Stimulated activated CD4-positive, alpha-beta T cell treated with anti-CD3 and anti-CD28 coated beads, Interleukin-15, amount 100 ng/mL, for 1 hour (primary cell): ENCODE measurements at places on chromosomes 13 and 19.

DNA sequence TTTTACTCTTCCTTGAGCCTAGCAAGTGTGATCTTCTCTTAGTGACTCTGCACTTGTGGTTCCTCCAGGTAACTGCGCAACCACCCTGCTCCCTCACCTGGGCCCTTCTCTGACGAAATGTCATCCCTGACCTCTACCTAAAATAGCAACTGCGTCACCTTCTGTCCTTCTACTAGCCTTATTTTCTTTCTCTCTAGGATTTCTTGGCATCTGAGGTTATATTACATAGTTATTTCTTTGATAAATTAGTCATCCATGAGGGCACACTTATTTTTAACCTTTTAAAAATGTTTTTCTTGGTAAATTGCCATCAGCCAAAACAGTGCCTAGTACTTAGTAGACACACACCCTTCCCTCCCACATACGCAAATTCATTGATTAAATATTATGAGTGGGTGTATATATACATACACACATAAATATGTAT is 355.5 kb downstream of the ENOX1 start:
- DNase-seq, result no peak

DNA sequence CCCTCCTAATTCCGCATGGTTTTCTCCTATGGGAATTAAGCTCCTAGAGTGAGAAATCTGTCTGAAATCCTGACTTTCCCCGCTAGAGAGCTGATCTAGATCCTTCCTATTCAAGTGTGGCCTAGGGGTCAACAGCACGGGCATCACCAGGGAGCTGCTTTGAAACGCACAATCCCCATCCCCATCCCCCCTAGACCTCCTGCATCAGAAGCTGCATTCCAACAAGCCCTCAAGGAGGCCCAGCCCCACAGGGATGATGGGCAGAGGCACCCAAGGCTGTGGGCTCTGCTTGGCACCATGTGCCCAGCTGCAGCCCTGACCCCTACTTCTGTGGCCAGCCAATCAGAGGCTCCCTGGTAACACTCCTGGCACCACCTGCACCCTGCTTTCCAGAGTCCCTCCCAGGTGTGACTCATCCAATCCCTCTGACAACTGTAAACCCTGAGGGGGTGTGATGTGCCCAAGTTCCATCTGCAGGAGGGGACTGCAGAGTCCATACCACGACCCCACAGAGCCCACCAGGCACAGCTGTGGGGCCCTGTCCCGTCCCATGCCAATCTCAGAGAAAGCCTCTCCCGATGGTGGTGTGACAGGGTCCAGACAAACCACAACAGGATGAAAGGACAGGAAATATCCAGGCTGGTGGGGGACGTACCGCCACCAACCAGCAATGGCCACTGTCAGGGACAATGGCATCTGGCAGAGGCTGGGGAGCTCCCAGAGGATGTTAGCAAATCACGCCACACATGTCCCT is 19.8 kb upstream of the SLC35E1 start:
- DNase-seq, result no peak

DNA sequence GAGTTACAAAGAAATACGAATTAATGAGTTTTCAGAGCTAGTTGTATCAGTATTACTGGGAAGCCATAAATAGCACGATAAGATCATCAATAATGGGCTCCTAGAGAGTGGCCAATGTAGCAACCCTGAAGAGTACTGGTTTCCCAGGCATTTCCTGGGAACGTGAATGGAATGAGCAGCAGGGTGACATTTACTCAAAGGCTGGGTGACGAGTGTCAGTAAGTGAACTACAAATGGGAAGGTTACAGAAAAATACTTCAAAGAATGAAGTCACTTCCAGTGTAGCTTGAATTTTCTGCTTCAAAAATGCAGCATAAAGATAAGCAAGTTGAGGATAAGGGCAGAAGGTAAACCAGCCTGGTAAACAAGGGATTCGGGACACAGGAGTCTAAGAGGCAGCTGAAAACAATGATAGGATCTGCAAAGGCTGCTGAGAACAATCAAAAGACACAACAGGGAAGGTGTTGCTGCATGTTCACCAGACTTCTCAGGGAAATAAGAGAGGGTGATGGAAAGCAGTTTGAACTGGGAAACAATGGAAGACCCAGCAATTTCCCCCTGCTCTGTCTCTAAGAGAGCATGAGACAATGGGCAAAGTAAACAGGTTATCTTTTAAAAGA is 48.6 kb upstream of the POSTN start:
- no peak for DNase-seq

DNA sequence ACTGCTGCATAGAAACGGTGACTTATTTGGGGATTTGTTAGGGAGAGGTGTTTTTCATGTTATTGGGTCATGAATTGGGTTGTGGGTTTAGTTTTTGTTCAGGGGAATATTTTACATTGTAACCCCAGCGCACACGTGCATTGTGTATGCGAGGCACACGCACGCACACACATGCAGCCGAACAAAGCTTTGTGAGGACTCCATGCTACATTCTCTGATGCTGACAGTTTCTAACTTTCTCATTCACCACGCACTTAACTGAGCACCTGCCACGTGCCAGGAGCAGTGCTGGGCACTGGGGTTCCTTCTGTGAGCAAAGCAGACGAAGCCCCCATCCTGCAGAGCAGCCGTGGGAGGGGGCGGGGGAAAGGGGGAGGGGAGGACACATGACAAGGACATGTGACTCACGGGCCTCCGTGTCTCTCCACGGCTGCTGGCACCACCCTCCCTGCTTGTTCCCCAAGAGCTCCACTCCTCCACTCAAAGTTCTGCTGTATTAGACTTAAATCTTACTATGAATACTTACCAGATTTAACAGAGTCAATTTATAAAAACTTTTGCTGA is 55.6 kb downstream of the SLC7A9 start:
- no peak for DNase-seq

DNA sequence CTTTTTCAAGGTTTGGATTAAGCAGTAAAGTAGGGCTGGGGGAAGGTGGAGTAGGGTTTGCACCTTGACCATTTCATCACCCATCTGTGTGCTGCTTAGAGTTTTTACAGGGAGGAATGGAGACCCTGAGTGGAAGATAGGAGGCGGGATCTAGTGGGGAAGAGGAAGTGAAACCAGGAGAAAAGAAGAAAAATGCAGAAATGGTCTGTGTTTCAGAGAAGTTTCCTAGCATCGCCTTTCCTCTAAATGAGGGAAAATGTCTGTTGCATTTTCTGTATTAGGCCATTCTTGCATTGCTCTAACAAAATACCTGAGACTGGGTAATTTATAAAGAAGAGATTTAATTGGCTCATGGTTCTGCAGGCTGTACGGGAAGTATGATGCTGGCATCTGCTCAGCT is 64.1 kb downstream of the TPT1 start:
- no peak for DNase-seq

- DNase-seq, result no peak
Observed at GRCh38 chr13:59043016-59043415, 1120.7 kb downstream of the DIAPH3 start.

DNA sequence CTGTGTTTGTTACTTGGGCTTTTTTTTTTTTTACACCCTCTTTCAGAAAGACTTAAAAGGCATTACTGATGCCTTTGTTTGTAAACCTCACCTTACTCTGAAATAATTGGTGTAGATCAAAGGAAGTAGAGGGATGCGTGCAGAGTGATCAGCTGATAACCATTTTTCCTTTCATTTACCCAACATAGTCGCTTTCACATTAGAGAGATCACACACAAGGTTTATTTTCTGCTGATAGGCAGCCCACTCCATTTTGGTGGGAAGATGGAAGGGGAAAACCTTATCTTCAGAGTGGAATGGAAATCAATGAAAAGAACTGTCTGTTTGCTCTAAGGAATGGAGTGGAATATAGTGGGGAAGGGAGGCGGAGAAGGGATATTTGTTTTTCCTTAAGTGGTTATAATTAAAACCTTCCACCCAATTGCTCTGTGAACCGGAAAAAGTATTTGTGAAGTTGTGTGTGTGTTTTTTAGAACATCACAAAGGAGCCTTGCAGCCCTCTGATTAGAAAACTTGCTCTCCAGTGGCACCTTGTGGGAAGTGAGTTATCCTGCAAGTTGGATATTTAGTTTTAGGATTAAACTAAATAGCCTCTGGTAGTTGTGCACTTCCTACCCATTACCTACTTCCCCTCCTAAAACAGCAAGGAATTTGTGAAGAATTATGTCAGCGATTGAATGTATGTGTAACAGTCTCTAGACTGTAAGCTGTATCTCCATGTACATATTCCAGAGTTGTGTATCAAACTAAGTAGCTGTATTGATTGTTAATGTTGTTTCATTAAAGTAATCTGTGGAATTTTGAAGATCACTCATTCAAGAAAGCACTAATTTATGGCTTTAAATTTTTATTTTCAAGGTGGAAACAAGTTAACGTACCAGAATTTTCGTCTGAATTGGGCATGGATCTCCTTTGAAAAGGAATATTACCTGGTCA is 76.8 kb downstream of the FREM2 start:
- DNase-seq, result no peak

- no peak for DNase-seq
Observed at GRCh38 chr19:13025819-13026456, 30.7 kb downstream of the NFIX start.

DNA sequence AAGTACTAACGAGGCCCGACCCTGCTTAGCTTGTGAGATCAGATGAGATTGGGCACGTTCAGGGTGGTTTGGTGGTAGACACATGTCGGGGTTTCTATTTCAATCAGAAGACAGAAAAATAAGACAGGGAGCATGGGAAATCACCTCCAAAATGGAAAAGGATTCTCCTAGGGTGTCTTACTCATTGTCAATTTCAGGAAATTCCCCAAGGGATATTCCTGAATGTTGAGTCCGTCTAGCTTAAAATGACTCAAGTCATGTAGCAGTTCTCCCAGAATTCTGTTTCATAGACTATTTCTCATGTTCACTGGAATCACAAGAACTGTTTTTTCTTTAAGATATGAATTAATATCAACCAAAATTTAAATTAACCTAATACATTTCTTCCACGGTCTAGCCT is 380.1 kb downstream of the EFNB2 start:
- no peak for DNase-seq

GRCh38 chr13:80921541-80921940 is 580.6 kb upstream of the SPRY2 start:
- no peak for DNase-seq

DNA sequence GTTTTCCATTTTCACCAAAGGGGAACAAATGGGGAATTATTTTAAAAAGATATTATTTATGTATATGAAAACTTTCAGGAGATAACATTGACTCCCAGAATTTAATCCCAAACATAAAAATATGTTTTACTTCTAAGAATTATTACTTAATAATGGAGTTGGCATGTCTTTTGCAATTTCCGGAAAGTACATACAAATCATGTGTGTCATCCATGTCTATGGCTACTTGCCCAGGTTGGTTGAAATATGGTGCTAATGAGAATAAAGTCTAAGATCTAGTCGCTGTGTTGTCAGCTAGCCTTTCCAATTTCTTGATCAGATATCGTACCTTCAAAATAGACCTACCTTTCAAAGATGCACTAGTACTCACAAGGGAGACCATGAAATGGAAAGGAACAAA is 1003.2 kb upstream of the PCDH20 start:
- no peak for DNase-seq

DNA sequence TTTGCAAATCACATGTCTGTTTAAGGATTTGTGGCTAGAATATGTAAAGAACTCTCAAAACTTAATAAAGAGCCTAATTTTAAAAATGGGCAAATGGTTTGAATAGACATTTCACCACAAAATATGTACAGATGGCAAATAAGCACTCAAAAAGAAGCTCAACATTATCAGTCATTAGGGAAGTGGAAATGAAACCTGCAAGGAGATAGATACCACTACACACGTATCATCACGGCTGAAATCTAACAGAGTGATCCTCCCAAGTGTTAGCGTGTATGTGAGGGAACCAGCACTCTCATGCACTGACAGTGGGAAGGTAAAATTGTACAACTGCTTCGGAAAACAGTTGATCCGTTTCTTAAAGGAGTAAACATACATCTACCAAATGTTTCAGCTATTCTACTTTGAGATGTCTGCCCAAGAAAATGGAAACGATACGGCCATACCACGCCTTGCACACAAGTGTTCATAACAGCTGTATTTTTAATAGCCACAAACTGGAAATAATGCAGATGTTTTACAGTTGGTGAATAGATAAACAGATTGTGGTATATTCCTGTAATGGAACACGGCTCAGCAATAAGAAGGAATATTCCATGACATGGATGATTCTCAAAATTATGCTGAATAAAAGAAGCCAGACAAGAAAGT is 14.5 kb downstream of the ARHGEF7 start:
- no peak for DNase-seq

GRCh38 chr13:31213651-31214289 is 14.0 kb downstream of the B3GLCT start:
- no peak for DNase-seq

DNA sequence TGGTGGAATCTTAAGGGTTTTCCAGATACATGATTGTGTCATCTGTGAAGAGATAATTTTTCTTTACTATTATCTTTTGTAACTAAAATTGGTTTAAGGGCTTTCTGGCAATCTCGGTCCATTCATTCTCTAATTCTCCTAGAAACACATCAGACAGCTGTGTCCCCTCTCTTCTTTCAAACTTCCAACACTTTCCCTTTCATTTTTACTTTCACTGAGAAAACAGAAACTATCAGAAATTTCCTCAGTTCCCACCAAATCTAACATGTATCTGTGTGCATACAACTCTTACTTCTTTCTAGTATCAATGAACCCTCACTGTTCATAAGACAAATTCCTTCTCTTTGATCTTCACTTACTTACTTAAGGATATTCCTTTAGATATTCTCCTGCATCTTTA is 40.2 kb downstream of the KCNRG start:
- DNase-seq, result no peak

DNA sequence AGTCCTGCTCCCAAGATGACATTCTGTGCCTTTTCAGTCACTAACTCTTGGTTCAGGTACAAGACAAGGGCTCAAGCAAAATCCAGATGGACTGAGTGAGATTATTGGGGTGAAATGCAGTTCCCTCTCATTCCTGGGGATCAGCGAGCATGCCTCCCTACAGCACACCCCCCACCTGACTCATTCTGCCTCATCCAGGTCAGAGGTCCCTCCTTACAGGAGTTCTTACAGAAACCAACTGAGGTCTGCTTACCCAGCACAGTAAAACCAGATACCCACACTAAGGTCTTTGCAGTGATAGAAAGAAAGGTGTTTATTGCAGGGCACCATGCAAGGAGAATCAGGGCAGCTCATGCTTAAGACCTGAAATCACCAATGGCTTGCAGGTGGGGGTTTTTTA is 21.6 kb upstream of the MRI1 start:
- DNase-seq, result no peak

DNA sequence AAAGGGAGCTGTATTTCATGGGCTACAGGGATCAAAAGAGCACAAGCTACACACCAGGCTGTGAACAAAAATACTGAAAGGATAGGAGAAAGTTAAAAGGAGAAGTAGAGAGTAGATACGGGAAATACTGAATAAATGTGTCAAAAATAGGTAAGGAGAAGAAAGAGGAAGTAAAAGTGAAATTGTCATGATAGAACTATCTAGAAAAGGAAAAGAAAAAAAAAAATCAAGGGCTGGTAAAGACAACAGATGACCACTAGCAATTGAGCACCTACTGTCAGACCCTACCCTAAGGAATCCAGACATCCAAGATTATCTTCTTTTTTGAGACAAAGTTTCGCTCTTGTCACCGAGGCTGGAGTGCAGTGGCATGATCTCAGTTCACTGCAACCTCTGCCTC is 4.8 kb downstream of the RUBCNL start:
- DNase-seq, result no peak

- no peak for DNase-seq
Observed at GRCh38 chr13:46183018-46183946, 1.3 kb upstream of the LCP1 start.

- DNase-seq, result no peak
Observed at GRCh38 chr19:1311543-1312091, 25.9 kb downstream of the EFNA2 start.

GRCh38 chr13:74278901-74279300 is 144.7 kb upstream of the KLF12 start:
- no peak for DNase-seq

GRCh38 chr13:36820222-36820621 is 1.2 kb downstream of the RFXAP start:
- no peak for DNase-seq
